MM.1S (cell line): ENCODE measurements at places on chromosomes 13 and 19.

- DNase-seq: no peak
These were observed 195.2 kb downstream of the KLF12 start for GRCh38 chr13:73939071-73939380.

DNA sequence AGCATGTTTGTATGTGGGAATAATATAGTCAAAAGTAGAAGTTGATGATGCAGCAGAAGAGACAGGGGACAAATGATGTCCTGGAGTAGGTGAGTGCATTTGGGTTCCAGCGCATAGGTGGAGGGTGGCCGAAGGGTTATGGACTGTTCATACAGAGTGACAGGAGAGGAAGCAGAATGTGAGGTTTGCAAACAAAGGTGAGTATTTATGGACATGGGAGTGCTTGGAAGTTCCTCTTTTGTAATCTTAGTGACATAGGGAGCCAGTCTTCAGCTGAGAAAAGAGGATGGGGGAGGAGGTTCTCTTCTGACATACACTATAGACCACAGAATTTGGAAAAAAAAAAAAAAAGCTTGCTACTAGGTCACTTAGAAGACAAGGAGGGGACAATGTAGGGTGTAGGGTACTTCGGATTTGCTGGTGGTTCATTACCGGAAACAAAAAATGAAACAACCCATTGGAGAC is 331.6 kb downstream of the DLEU7 start:
- DNase-seq: peak; percentile 57

GRCh38 chr13:30676672-30677071 is 58.7 kb upstream of the ALOX5AP start:
- DNase-seq: no peak

DNA sequence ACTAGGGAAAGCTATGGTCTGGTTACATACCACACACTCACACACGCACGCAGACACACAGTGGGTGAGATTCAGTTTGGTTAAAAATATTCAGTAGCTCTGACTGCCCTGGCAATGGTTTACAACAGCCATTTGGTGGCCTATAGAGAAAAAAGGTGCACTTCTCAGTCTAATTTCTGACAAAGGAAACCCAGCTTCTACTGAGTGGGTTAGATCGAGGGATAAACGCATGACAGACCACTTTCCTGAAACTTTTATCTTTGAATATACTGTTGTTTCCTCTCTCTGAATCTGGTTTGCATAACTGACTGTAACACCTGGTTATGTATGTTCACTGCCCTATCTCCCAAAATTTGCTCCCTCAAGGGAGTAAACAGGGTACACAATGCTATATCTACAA is 2.5 kb downstream of the LIG4 start:
- no peak for DNase-seq

- DNase-seq: peak; percentile 23
These were observed 53.2 kb downstream of the GPR12 start for GRCh38 chr13:26707122-26708006.

GRCh38 chr13:29382021-29382420 is 213.5 kb downstream of the SLC7A1 start:
- DNase-seq: no peak

DNA sequence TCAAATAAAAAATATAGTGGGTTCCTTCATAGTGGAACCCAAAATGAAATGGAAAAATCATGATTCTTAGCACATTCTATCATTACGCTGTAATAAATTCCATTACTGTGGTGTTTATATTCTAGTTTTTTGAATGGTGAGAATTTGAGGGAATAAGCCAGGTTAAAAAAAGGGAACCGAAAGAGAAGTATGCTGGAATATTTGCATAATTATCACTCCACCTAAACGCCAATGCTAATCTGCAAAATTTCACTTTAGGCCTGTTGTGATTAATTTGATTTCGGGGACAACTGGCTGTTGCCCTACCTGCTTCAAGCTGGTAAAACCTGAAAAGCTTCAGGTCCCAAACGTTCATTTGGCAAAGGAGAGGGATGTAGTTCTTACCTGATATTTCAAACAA is 32.1 kb upstream of the SCEL start:
- DNase-seq: no peak

- DNase-seq: no peak
These were observed 2.8 kb downstream of the MYADM start for GRCh38 chr19:53870485-53870844.
